ENCODE measurements at places on chromosomes 1 and 21.

DNA sequence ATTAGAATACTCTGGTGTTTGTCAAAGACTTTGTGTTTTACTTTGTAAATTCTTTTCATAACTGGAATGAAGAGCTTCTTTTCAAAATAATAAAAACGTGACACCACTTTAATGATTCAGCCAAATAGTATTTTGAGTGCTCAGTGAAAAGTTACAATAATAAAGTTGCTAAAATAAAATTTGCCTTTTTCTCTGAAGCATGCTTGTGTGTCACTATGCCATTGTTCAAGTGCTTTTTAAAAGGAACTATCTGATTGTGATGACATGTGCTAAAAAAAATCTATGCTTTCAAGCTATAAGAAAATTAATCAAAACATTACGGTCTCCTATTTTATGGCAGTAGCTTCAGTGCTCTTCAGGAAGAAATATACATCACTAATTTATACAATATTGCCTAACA, 1290.5 kb upstream of the B3GALT2 start:
- DNase-seq, result no peak

DNA sequence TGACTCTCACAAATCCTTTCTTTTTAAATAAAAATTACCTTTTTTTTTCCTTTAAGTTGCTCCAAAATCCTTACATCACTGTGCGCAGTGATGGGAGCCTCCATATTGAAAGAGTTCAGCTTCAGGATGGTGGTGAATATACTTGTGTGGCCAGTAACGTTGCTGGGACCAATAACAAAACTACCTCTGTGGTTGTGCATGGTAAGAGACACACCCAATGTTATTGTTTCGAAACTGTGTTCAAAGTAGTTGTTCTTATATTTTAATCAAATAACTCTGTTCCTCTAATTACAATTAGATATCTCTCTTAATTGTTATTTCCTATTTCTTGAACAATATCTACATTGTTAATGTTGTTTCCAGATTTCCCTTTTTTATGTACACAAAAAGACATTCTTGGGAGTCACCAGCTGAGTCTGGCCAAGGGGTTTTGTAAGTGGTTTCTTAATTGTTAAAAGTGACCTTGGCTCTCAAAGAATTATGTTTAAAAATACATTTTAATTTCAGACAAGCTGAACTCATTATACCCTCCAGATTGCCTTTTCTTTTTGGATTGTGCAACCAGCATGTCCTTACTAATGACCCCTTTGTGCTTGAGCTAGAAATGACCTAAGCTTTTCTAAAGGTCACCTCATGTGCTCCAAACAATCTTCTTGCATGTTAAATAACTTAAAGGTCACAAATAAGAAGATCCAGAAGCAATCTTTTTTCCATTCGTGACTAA, 250.1 kb downstream of the HMCN1 start:
- DNase-seq, result no peak

DNA sequence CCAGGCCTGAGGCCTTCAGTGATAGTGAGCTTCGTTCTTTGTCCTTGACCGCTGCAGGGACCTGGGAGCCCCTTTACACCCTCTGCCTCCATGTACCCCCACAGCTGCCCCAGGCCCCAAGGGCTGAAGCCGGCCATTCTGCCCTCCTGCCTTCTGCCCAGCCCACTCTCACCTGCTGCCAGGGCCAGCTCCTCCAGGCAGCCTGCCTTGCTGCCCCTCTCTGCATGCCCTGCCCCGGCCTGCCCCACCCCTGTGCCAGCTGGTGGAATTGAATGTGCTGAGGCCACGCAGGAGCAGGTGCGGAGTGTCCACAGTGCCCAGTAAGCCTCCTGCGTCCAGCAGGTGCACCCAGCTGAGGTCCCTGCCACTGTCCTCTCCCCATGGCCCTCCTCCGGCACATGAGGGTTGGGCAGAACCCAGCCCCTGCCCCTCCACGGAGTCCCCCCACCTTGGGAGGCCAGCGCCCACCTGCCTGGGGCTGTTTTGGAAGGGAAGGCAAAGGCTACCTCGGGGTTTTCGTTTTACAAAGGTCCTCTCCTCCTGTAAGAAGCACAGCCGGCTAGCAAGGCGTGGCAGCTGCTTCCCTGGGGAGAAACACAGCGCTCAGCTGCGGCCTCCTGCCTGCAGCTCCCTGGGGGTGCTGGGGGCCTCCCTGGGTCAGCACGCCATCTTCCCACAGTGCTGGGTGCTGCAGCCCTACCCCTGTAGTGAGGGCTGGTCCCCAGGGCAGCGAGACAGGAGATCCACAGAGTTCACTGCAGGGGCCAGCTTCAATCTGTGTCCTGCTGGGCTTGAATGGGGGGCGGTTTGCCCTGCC, 21.0 kb downstream of the MMEL1 start:
- no peak for DNase-seq

GRCh38 chr21:44423941-44424607, 31.2 kb upstream of the LRRC3 start:
- no peak for DNase-seq

- DNase-seq, result no peak
Observed at GRCh38 chr1:230158415-230159291, 91.6 kb downstream of the GALNT2 start.

GRCh38 chr1:87115317-87115890, 201.0 kb downstream of the HS2ST1 start:
- DNase-seq, result no peak

- DNase-seq, result no peak
Observed at GRCh38 chr1:54252371-54252936, 52.5 kb downstream of the MRPL37 start.

- no peak for DNase-seq
Observed at GRCh38 chr1:116971258-116971860, 30.2 kb upstream of the CD101 start.

DNA sequence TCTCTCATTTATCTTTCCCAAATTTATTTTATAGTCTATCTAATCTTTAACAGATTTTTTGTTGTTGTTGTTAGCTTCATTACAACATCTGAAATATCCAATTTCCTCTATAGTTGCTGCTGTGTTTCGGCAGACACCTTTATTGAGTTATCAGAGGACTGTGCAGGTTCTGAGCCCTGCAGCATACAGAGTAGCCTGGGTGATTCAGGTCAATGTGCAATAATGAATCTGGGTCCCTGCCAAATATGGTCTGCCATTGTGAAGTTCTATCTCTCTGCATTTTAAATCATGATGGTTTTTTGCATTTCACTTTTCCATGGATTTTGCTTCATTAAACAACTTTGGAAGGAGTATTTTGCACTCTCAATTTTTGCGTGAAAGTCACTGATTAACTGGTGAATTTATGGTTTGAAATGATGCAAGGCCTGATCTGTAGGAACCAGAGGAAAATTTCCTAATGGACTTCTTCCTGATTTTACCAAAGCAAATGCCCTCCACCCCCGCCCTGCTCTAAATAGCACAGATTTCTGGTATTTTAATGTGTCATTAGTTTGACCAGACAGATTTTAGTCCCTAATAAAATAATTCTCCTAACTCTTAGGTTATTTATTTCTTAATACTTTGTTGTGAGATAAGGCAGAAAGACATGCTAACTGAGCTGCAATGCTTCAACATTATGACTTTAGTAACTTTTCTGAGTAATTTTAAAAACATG, 402.3 kb downstream of the PTBP2 start:
- DNase-seq, result no peak

DNA sequence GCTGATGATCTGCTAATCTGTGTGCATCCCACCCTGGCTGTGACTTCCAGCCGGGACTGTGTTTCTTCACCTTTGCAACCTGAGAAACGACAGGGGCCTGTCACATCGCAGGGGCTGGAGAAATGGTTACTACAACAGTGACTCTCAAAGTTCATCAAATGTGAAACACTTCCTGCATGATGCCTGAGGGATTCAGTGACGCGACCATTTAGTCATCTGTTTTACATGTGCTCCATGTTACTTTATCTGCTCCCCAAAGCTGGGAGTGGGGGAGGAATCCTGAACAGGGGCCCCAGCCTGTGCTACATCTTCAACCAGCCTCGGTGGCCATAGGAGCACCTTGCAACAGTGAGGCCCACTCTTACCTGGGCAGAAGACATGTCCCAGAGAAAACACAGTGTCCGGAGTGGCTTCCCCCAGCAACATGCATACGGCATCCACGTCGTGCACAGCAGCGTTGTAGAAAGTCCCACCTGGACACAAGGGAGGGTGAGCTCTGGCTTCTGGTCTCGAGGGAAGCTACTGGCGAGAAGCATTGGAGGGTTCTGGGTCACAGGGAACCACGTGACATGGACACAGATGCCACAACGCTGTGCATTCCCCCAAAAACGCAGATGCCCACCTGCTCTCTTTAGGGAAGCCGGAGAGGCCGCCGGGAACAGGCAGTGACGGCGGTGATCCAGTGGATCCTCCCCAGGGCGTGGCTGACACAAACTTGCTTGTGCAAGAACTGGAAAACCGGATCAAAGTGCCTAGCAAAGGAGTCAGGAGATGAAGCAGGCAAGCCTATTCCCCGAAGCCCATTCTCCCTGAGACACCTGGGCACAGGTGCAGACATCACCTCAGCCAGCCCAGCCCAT, 9.6 kb upstream of the CCDC27 start:
- no peak for DNase-seq

DNA sequence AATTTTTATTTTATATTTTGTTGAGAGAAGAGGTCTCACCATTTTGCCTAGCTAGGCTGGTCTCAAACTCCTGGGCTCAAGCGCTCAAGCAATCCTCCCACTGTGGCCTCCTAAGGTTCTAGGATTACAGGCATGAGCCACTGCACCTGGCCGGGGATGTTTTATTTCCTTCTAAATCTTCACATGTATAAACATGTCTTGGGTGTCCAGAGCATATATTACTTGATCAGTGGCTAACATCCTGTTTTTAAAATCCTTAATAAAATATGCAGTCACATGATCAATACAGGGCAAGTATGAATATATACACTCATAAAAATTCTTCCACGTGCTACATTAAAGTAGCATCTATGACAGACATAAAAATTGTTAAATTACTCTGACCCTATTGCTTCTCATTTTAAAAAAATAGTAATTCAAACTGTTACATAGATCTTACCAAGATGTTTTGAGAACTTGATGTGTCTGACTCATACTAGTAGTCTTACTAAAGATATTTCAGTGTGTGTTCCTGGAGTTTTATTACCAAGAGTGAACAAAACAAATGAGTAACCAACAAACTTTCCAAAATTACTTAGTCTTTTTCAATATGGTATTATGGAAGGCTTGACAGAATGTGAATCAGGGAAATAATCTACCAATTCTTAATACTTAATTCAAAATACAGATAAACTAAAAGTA, 222.5 kb downstream of the SLC45A1 start:
- no peak for DNase-seq

- no peak for DNase-seq
Observed at GRCh38 chr1:184806296-184806721, 51.7 kb upstream of the EDEM3 start.

DNA sequence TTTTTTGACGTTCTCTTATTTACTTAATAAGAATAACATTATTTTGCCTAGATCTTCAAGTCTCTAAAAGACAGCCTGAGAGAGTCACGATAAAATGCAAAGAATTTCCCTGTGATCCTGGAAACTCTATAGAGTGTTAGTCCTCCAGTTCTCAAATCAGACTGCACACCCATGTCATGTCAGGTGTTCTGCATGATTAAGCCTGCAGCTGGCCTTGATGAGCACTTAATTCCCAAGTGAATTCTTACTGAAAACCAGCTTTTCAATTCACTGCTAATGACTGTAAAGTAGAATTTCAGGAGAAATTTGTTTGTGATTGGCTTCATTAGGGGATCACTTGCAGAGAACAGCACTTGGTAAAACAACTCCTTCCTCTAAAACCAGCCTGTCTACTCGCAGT, 41.9 kb downstream of the CHML start:
- no peak for DNase-seq

DNA sequence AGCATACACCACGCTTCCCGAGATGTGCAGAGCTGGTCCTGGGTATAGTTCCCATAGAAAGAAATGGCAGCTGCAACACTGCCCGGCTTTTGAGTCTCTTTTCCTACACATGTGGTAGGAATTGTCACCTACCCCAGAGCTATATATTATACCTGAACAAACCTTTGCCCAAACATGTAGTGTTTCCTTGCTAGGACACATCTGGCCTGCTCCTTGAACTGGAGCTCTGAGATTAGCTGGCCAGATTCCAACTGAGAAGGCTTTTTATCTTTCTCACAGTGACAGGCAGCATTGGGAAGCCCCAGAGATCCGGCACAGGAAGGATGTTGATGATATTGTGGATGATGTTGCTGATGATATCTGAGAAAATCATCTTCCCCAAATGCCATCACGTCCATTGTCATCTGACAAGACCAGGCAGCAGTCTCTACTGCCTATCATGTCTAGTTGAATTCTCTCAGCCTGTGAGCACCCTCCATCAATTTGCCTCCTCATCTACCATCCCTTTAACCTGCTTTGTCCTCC, 115.0 kb upstream of the SMYD2 start:
- DNase-seq, result no peak

- no peak for DNase-seq
Observed at GRCh38 chr1:93348104-93348728, 2.5 kb downstream of the DR1 start.

DNA sequence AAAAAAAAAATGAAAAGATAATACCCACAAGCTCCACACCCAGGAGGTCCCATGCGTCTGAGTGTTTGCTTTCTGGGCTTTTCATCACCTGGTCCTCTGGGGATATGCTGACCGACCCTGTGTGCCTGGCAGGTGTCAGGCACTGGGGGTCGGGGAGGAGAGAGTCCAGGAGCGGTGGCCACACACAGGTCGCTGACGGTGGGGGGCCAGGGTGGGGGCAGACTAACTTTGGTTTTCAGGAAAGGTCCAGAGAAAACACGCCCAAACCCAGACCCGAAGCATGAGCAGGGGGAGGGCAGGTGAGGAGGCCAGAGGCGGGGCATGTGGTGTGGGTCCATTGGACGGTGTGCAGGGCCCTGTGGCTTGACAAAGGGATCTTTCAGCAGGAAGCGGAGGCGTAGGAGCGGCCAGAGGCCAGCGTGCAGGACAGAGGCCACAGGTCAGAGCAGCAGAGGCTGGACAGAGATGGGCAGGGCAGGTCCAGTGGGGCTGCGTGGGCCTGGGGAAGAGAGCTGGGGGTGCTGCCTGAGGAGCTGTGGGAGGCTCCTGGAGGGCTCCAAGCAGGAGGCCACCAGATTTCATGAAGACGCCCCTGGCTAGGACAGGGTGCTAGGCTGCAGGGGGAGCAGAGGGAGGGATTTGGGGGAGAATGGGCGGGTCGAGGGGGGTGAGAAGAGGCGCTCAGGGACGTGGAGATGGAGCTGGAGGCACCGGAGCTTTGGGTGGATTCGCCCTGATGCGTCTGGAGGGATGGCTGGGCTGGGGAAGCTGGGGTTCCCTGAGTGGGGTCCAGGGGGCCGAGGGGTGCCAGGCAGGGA, 15.8 kb downstream of the RNF223 start:
- DNase-seq, result no peak

- DNase-seq, result no peak
Observed at GRCh38 chr1:206447422-206447765, 22.9 kb upstream of the IKBKE start.

GRCh38 chr1:6026095-6026809, 19.4 kb upstream of the KCNAB2 start:
- DNase-seq, result peak; percentile 93
